AG09309 (cell line): ENCODE measurements at places on chromosomes 4 and X.

DNA sequence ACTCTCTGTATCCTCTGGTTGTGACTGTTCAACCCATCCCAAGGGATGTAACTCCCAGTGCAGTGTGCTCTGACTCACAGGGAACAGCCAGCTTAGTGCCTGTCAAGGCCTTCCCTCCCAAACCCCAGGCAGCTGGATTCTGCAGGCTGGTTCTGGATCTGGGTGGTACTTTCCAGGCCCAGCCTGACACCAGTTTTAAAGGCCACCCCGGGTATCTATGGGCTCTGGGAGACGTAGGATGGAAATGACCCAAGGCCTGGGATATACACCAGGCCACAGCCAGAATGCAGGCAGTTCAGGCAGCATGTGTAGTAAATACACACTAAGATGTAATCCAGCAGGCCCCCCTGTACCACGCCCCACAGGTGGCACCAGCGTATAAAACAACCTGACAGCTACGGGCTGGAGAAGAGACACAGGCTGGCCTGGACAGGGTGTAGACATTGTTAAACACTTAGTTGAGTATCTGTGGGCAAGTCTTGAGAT is 64.2 kb downstream of the SPINK2 start:
- no peak for DNase-seq

DNA sequence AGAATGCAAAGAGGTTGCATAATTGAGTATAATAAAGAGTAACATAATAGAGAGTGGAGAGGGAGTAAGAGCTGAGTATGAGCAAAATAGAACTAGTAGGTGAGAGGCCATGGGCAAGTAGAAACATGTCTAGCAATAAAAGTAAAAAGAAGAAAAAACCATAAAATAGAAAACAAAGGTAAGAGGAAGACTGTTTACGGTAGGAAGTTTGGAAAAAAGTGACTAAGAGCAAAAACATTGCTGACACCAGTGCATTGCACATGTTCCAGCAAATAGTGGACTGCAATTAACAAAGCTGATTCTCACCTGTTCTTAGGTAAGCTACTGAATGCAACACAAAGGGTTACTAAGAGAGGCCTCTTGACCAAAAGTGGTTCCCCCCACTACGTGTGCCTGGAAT is 202.9 kb downstream of the TEX13A start:
- no peak for DNase-seq

DNA sequence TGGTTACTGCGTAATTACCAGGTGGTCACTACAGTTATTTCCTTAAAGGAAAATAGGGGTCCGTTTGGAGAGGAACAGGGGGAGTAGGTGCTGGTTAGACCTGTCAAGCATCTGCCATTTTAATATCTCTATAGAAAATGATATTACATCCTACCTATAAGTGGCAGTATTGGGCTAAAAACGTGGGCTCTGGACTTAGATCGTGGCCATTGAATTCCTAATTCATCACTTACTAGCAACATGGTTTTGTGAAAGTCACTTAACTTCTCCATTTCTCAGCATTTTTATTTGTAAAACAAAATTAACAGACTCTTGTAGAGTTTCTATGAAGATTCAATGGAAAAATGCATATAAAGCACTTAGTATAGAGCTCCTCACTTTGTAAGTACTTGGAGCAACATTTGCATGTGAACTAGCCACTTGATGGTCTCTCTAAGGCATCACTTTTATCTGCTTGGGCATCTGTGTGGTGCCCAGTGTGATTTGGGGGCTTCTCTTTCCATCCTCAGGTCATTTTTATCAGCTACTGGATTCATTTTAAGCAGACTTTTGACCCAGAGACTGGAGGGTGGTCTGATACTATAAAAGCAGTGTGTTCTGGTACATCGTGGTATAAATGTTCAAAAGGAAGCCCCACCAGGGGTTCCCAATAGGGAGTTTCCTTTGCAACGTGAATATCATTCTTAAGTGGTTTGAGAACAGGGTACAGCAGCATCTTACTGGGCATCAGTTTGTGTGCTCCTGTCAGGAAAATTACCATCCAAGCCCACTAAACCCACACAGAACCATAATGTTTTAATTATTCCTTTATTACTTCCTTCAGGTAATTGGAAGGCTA is 42.7 kb upstream of the RASSF6 start:
- peak; percentile 31 for DNase-seq

- no peak for DNase-seq
Measured at GRCh38 chr4:131054489-131055019, 1958.6 kb downstream of the C4orf33 start.

DNA sequence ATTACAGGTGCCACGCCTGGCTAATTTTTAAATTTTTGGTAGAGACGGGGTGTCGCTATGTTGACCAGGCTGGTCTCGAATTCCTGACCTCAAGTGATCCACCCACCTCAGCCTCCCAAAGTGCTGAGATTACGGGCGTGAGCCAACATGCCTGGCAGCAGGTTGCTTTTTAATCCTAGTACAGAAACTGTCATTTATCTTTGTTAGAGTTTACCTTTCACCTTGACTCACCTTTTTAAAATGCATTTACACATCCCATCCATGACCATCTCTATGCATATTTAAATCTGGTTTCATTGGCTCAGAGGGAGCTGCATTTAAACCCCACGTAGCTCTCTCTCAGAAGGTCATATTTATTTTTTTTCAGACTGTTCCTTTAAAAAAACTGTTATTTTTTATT is 31.9 kb downstream of the SLC16A2 start:
- DNase-seq, result no peak

- no peak for DNase-seq
Measured at GRCh38 chr4:114727461-114727860, 128.9 kb downstream of the UGT8 start.

GRCh38 chr4:26822546-26822945 is 38.1 kb upstream of the STIM2 start:
- no peak for DNase-seq

GRCh38 chr4:63492515-63492914 is 916.7 kb downstream of the TECRL start:
- DNase-seq, result no peak

GRCh38 chr4:2617955-2618354 is 81.5 kb downstream of the FAM193A start:
- no peak for DNase-seq

DNA sequence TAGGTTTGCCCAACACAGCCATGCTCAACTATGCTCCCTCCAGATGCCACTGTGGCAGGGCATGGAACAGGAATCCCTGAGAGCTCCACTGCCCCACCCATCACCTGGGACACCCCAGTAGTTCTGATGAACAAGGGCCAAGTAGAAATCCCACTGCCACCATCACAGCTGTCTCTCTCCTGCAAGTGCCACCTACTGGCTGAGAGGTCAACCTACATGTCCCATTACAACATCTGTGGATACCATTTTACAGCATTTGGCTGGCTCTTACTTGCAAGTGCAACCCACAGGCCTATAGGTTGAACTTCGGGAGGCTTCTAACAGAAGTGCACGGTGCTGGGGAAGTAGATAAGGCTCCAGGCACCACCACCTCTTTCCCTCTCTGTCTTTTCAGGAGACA is 142.5 kb downstream of the CXXC4 start:
- no peak for DNase-seq

- DNase-seq, result no peak
Measured at GRCh38 chr4:56535915-56536314, 30.3 kb downstream of the ARL9 start.

GRCh38 chrX:48736303-48736702 is 25.2 kb upstream of the GLOD5 start:
- no peak for DNase-seq
